ENCODE measurements at places on chromosomes 3 and 15.

DNA sequence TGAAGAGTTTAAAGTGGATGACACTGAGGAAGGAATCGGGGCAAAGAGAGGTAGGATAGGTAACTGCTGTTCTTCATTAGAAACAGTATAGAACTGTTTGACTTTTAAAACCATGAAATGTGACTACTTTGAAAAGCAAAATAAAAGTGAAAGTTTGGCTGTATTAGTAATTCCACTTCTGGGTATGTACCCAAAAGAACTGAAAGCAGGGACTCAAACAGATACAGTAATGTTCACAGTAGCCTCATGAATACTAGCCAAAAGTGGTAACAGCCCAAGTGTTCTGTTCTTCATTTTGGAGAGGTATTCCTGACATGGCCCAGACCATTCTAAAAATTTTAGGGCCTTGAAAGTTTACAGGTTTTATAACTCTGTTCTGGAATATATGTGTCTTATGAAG, 1055.4 kb downstream of the TBL1XR1 start:
- no peak for DNase-seq

GRCh38 chr15:80988148-80988796, 1.3 kb downstream of the MESD start:
- DNase-seq, result no peak

DNA sequence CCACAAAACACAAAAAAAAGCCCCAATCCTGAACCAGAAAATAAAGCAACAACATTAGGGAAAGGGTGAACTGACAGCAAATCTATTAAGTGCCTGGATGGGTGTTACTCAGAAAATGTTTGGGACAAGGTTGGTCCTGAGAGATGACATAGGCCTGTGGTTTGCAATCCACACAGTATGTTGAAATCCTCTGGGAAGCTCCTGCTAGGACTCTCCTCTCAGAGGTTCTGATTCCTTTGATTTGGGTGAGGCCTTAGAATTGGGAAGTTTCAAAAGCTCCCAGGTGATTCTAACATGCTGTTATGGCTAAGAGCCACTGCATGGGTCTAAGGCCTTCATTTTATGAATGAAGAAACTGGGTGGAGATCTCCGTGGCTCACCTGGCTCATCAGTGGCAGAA, 18.4 kb downstream of the CLDN1 start:
- DNase-seq, result no peak

- no peak for DNase-seq
These were observed 107.4 kb upstream of the FOXB1 start for GRCh38 chr15:59896663-59897074.

- DNase-seq, result no peak
These were observed 134.9 kb downstream of the MBNL1 start for GRCh38 chr3:152403632-152404066.

DNA sequence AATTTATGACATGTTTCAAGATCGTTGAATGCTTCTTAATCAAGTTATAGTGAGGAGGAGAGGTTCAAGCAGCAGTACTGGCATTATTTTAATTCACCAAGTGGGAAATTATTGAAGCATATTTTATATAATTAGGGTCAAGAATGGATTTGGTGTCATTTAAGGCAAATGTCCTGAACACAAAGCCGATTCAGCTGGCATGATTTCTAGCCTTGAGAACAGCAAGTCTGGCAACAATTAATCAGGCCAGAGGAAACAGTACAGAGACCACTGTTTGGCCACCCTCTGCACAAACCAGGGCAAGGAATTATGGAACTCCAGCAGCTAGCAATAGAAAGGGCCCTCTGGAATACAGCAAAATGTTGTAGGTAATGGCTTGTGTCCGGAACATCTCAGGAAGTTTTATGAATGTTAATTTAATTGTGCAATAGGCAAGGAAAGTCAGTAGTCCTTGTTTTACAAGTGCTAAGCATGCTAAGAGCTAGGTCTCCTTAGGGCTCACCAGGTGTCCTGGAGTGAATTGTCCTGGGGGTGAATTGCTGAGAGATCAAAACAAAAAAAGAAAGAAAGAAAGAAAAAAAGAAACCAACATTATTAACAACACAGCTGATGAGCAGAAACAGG, 38.7 kb upstream of the SNRK start:
- DNase-seq, result no peak

All from activated CD8-positive, alpha-beta memory T cell treated with anti-CD3 and anti-CD28 coated beads for 4 hours (primary cell).